Effector memory CD4-positive, alpha-beta T cell (primary cell): ENCODE measurements at places on chromosomes 4 and X.

DNA sequence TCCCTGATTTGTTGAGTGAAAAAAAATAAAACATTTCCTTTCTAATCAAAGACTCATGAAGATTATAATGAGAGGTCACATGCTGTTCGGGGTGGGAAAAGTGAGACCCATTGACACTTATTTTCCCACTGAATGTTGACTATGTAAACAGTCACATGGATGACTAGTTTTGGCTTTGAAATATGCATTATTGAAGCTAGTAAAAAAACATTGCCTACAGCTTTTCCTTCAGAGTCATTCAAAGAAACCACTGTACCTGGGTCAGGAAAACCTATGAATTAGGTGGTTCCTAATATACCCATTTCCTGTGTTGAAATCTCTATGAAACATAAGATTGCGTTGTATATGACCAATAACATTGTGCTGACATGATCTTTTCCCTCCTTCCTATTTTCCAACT lies 251.2 kb downstream of the CFAP299 start:
- no peaks in the 10 kb centered on the region for H3K27me3 ChIP-seq
- H3K4me1 ChIP-seq, result no peaks in the 10 kb centered on the region
- H3K27ac ChIP-seq, result no peak overlapping the region
- H3K4me3 ChIP-seq, result no peak overlapping the region
- no peak for DNase-seq

GRCh38 chr4:92333016-92333415 lies 29.2 kb downstream of the GRID2 start:
- no peaks in the 10 kb centered on the region for H3K4me1 ChIP-seq
- H3K27me3 ChIP-seq, result no peaks in the 10 kb centered on the region
- H3K4me3 ChIP-seq, result no peak overlapping the region
- no peaks in the 10 kb centered on the region for H3K36me3 ChIP-seq
- no peak for DNase-seq
- no peak overlapping the region for H3K27ac ChIP-seq

- no peak overlapping the region for H3K27ac ChIP-seq
- no peak overlapping the region for H3K4me3 ChIP-seq
- H3K4me1 ChIP-seq, result no peaks in the 10 kb centered on the region
These were observed 1659.8 kb upstream of the ADGRL3 start for GRCh38 chr4:59540311-59540710.

GRCh38 chr4:1085404-1085799 lies 28.0 kb downstream of the RNF212 start:
- no peak overlapping the region for H3K4me3 ChIP-seq
- no peak for DNase-seq
- H3K27ac ChIP-seq, result no peak overlapping the region
- no peaks in the 10 kb centered on the region for H3K4me1 ChIP-seq

GRCh38 chr4:7828011-7828720 lies 111.5 kb downstream of the AFAP1 start:
- H3K27me3 ChIP-seq, result no peaks in the 10 kb centered on the region
- no peaks in the 10 kb centered on the region for H3K36me3 ChIP-seq
- DNase-seq, result peak; percentile 65
- peaks cover 26% of the 10 kb centered on the region for H3K4me1 ChIP-seq

GRCh38 chrX:132488180-132488705 lies 595 bp downstream of the MBNL3 start:
- H3K27me3 ChIP-seq, result no peaks in the 10 kb centered on the region
- H3K27ac ChIP-seq, result peak overlapping the region; percentile 79
- H3K4me3 ChIP-seq, result peak overlapping the region; percentile 78
- H3K36me3 ChIP-seq, result no peaks in the 10 kb centered on the region
- DNase-seq, result peak; percentile 2

DNA sequence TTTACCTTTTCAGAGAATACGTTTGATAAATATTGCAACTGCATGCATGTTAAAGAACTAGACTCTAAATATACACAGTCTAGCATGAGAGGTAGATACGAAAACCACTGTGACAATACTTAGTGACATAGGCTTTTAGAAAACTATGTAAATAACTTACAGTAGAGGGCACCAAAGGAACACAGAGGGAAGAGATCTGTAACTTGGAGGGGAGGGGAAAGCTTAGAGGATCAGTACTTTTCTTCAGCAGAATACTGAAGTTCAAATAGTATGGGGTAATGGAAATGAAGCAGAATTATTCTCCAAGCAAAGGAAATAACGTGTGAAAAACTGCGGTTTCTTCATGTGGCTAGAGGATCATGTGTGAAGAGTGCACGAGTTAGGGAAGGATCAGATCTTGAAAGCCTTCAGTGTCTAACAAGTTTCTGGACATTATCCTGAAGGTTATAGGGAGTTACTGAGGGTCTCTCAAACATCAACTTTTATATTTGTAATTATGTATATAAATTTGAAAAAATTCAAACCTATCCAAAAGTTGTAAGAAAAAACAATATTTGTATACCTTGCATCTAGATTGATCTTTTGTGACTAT lies 264.3 kb downstream of the NPFFR2 start:
- H3K27ac ChIP-seq, result no peak overlapping the region
- no peaks in the 10 kb centered on the region for H3K4me1 ChIP-seq
- no peak for DNase-seq
- H3K36me3 ChIP-seq, result no peaks in the 10 kb centered on the region
